ENCODE measurements at places on chromosomes 7 and 10. TPM values are rescaled to one million over a fixed set of nuclear protein-coding genes. Genes with fewer than 3 reads are reported as not detected.

DNA sequence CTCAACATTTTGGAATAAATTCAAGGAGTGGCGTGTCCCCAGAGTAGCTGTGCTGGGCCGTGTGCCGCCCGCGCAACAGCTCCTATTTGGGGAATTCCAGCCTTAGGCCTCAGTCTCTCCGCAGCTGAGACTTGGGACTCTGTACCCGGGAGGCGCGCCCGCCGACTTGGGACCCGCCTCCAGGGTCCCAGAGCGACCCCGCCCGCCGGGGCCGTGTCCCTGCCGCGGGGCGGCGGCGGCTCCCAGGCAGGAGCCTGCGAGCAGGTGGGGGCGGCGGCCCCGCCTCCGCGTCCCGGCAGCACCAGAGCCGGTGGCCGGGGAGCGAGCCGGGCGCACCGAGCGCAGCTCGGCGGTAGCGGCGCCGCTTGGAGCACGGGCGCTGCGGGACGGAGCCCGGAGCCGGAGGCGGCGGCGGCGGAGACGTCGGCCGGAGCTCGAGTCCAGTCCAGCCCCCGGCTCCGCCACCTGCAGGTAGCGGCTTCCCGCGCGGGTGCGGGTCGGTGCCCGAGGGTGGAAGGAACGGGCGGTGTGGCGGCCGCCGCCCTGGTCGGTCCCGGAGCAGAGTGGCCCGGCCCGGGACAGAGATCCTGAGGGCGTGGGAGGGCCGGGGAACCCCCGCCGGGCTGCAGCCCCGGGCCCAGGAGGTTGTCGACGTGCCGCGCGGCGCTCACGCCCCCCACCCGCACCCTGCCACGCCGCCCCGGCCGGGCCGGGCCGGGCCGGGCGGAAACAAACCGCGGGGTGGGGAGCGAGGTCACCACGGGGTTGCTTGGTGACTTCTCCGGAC is at the start of gene WIPF3:
TSS of gene WIPF3 (plus strand) at position 301 of the 787 bp plus-strand sequence. CDS start 28,217 bp downstream, outside the sequence.
- peak; percentile 70 for DNase-seq

DNA sequence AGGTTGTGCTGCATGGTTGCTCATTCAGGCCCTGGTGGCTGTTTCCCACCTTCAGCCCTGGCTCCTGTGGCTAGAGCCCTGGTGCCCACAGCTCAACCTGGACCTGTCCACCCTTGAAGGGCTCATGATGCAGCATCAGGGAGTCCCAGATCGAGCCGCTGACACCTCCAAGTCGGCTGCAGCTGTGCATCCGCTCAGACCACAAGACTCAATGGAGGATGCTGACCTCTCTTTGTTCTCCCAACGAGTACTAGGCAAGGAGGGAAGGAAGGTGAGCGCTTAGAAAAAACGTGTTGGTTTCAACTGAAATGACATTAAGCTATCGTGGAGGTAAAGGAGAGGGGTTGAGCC is 9.5 kb upstream of the C10orf95 start:
- no peak for DNase-seq

Gene HTRA1
- total RNA-seq, result 154 TPM

Gene TBC1D12
- 7.7 TPM for total RNA-seq

All from cardiac muscle cell (in vitro differentiated cells and primary cell).